Right ventricle myocardium inferior (tissue), 1 donor: ENCODE measurements at places on chromosomes 12 and 14.

- DNase-seq, result no peak
Observed at GRCh38 chr12:124705545-124706138, 138.2 kb upstream of the NCOR2 start.

DNA sequence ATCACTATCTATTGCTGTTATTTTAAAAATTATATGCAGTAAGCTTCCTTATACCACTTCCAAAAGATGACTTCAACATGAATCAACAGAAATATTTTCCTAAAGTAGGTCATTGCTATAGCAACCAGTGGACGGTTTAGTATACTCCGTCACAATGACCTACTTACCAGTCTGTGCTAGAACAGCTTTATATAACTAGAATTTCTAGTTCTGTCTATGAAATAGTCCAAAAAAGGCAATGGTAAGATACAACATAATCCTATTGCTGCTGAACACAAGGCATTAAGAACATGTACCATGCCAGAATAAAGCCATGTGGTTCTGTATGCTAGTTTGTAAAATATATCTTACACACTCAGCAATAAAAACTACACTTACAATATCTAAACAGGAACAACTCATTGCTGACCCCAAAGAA, 40.7 kb upstream of the MTERF2 start:
- DNase-seq, result no peak

DNA sequence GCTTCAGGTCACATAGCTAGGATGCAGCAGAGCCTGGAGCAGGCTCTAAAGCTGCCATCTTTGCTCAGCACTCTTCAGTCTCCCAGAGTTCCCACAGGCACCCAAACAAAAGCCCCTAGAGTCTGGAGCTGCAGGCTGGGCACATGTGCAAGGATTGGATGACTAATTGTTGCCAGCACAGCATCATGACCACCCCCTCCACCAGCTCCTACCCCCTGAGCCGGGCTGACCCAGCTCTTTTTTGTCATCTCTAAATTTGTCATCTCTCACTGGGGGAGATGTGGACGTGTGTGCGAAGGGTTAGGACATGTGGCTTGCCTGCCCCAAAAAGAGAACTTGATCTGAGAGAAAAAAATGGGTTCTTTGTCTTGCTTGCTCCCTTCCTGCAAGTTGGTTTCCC, 4.3 kb upstream of the MMP19 start:
- DNase-seq, result no peak

DNA sequence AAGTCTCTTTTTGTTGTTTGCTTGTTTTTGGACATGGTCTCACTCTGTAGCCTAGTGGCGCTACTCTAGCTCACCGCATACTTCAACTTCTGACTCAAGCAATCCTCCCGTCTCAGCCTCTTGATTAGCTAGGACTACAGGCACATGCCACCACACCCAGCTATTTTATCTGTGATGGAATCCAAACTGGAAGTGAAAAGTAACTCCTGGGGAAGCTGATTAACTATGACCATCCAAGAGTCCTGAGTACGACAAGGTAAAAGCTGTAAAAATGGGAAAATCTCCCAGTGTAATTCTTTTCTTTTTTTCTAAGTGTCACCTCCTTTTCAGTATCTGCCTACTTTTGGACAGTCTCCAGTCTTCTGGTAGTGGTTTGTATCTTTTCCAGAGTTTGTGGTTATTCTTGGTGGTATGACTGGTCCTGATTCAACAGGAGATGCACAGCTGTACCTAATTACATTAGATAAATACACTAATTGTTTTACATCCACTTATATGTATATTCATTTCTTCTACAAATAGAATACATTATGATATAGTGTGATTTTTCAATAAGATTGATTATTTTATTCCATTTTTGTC, 97.8 kb downstream of the SLC6A15 start:
- DNase-seq, result no peak
